ENCODE measurements at places on chromosomes 12 and 14.

DNA sequence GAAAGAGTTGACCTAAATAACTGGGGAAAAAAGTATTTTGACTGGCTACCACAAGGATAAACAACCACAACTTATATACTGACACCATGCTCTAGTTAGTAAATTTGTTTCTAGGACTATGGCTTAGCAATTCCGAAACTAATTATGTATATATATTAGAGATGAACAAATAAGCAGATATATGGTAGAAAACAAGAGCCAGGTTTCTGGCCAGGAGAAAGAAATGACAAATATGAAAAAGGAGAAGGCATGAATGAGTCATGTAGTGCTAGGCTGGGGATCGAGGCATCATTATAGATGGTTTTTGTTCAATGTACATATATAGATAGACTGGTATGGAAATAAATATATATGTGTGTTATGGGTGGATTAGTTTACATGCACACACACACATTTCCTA, 5.5 kb upstream of the LRRC74A start:
- DNase-seq: no peak

- DNase-seq: no peak
Observed at GRCh38 chr14:63465347-63465746, 77.8 kb downstream of the PPP2R5E start.

GRCh38 chr14:24052656-24053547, 1.1 kb downstream of the CARMIL3 start:
- DNase-seq: peak; percentile 17

- DNase-seq: no peak
Observed at GRCh38 chr12:130011611-130012385, 108.0 kb upstream of the TMEM132D start.

DNA sequence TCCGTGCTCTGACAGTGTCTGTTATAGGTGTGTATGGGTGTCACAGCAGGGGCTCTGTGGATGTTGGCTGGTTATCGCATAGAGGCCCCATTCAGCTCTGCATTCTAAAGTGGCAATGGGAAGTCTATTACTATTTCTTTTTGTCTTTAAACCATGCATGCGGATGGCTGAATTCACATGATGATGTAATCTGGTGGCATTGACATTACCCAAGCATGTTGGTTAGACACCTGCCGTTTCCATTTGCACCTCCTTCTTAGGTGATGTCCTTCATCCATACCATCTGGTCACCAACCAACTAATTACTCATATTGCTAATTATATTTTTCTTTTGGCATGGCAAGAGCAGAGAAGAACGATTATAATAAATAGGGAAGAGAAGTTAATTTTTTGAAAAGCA, 270.8 kb upstream of the RGS6 start:
- no peak for DNase-seq

GRCh38 chr12:753611-754472, 1.5 kb downstream of the WNK1 start:
- peak; percentile 6 for DNase-seq

- DNase-seq: no peak
Observed at GRCh38 chr14:70782361-70782760, 27.0 kb downstream of the MAP3K9 start.

DNA sequence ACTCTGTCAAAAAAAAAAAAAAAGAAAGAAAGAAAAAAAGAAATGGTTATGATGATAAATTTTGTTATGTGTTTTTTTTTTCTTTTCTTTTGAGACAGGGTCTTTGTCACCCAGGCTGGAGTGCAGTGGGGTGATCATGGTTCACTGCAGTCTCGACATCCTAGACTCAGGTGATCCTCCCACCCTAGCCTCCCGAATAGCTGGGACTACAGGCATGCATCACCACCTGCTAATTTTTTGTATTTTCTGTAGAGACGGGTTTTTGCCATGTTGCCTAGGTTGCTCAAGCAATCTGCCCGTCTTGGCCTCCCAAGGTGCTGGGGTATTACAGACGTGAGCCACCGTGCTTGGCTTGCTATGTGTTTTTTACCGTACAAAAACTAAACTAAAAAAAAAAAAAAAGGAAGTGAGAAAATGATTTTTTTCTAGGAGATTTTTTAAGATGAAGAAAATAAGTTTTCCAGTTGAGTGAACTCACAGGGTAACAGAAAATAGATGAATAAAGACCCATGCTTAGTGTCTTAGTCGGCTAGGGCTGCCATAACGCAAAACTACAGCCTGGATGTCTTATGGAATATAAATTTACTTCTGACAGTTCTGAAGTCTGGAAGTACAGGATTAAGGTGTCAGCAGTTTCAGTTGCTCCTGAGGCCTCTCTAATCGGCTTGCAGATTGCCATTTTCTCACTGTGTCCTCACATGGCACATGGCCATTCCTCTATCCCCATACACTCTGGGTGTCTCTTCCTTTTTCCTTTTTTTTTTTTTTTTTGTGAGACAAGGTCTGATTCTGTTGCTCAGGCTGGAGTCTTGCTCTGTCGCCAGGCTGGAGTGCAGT, 13.2 kb upstream of the APOF start:
- no peak for DNase-seq

Data from stimulated activated CD8-positive, alpha-beta memory T cell treated with anti-CD3 and anti-CD28 coated beads, Interleukin-12 subunit alpha, Interleukin-12 subunit beta, amount 100 ng/mL, for 1 hour (primary cell).